ENCODE measurements at places on chromosomes 7 and 10. TPM values are rescaled to one million over a fixed set of nuclear protein-coding genes. Genes with fewer than 3 reads are reported as not detected.

The HACD1 gene
- total RNA-seq = 34.1 TPM

The SH2D4B gene
- 0.13 TPM for total RNA-seq

The CXCL12 gene
- 13.5 TPM for total RNA-seq

The PTPRN2 gene
- total RNA-seq = 0.55 TPM

DNA sequence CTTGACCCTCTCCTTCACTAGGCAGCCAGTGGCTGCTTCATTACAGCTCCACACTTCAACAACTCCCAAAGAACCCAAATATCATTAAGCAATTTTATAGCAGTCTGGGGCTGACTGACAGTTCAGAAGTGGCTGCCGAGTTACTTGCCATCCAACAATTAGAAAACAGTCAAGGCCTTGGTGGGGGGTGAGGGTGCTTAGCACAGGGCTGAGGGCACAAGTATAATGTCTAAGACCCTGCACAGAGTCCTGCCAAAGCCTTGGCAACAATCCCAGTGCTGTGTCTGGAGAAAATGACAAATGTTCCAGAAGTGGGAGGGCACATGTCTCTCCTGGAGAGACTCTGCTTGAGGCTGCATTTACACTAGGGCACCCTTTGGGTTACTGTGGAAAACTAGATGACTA lies 71.1 kb downstream of the CXCL12 start:
- H3K27ac ChIP-seq = no peak overlapping the region
- no peak for DNase-seq
- no peaks in the 10 kb centered on the region for H3K4me1 ChIP-seq

DNA sequence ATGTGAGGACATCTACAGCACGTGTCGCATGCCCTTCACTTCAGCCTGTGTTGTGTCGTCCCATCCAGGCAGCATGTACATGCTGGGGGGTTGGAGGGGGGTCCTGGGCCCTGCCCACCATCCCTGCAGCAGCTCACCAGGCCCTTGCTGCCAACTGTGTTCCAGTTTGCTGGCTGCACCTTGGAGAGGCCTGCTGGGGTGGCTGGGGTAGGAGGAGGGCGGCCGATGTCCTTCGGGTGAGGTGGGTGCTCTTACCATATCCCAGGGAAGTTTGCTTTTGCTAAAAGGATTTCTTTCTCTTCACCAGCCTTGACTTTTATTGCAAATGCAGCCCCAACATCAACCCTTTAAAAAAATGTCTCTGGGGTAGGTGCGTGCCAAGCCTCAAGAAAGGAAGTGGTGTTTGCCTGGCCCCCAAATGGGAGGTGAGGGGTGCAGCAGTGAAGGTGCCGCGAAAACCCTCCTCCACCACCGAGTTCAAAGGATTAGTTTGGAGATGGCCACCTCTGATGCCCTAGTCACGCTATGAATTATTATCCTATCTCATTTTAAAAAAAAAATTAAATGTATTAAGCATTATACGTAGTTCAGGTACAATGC lies 165.8 kb upstream of the KLF6 start:
- no peak overlapping the region for H3K4me3 ChIP-seq
- DNase-seq = no peak
- H3K4me1 ChIP-seq = peaks cover 9% of the 10 kb centered on the region
- H3K27me3 ChIP-seq = no peaks in the 10 kb centered on the region
- H3K36me3 ChIP-seq = no peaks in the 10 kb centered on the region
- no peak overlapping the region for H3K27ac ChIP-seq

DNA sequence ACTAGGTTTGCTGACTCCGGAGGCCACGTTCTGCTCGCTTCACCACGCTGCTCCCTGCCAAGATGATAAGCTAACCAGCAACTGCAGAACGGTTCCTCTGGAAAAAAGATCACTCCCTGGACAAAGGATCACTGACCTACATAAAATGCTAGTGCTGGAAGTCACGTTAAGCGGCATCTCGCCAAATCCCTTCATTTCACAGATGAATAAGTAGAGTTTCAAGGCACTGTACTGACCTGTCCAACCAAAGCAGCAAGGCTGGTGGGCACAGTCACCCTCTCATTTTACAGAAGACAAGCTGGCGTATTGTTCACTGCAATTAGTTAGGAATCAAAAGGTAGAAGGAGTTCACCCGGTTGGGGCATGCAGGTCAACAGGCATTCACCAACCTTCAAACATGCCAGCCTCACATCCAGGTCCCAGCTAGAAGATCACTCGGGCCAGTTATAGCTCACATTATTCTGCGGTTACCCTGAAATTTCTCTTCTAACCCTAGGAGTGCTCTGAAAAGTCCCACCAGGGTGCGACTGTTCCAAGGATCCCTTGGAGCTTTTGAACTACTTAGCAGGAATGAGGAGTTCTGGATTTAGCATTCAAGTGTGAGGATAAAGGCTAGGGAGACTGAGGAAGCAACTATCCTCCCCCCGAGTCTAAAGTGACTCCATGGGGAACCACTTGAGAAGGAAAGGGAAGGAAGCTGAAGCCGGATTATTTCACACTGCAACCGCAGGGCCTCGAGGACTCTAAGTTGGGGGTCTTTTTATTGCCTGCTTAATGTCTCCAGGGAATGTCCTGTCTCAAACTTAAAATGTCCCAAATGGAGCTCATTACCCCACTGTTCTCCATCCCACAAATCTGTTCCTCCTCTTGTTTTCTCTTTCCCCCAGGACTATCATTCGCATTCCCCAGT lies 32.8 kb downstream of the HIPK2 start:
- no peak for DNase-seq
- H3K4me3 ChIP-seq = peak overlapping the region; percentile 46
- H3K27me3 ChIP-seq = no peaks in the 10 kb centered on the region
- peak overlapping the region; percentile 12 for H3K27ac ChIP-seq
- peaks cover 18% of the 10 kb centered on the region for H3K36me3 ChIP-seq

GRCh38 chr10:112964482-112964881 lies 14.4 kb downstream of the TCF7L2 start:
- peaks cover 20% of the 10 kb centered on the region for H3K4me1 ChIP-seq
- DNase-seq = no peak
- H3K4me3 ChIP-seq = no peak overlapping the region
- peaks cover 69% of the 10 kb centered on the region for H3K36me3 ChIP-seq
- no peak overlapping the region for H3K27ac ChIP-seq
- H3K27me3 ChIP-seq = no peaks in the 10 kb centered on the region

All from endodermal cell (in vitro differentiated cells).